Stimulated activated CD8-positive, alpha-beta memory T cell treated with anti-CD3 and anti-CD28 coated beads, Interleukin-4, amount 100 ng/mL, for 48 hours (primary cell): ENCODE measurements at places on chromosomes 5 and 9.
A peak's percentile ranks its signal among the peaks of the same experiment; 100 is the strongest.

DNA sequence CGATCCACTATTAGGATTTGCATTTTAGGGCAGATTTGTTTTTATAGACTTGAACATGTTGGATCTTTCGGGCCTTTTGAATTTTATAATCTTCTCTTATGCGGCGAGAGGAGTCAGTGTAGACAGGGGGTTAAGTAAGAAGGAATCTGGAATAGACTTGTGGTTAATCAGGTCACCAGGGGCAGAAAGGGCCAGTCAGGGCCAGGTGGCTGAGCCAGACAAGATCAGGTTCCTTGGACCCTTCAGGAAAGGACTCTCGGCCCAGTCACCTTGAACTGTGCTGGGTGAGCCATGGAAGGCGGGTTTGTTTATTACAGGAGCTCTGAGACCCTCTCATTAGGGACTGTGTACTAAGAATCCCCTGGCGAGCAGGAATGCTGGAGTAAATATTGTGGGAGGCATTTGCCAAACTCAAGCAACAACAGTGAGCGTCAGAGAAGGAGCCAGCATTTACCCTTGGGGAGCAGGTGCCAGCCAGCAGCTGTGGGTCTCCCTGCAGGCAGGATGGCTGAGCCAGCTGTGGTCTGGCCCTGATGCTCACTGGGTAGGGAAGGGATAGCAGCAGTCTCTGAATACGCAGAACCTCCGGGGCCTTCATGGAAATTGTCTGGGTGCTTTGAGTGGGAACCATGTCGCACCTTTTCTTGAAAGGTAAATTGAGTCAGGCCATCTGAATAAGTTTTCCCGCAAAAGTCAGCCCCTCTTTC lies 79.2 kb downstream of the UBE2QL1 start:
- no peak for DNase-seq

DNA sequence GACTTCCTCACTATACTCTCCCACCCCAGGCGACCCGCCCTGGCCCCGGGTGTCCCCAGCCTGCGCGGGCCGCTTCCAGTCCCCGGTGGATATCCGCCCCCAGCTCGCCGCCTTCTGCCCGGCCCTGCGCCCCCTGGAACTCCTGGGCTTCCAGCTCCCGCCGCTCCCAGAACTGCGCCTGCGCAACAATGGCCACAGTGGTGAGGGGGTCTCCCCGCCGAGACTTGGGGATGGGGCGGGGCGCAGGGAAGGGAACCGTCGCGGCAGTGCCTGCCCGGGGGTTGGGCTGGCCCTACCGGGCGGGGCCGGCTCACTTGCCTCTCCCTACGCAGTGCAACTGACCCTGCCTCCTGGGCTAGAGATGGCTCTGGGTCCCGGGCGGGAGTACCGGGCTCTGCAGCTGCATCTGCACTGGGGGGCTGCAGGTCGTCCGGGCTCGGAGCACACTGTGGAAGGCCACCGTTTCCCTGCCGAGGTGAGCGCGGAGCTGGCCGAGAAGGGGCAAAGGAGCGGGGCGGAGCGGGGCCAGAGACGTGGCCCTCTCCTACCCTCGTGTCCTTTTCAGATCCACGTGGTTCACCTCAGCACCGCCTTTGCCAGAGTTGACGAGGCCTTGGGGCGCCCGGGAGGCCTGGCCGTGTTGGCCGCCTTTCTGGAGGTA lies 2.1 kb downstream of the CA9 start:
- DNase-seq: peak; percentile 62

- DNase-seq: no peak
Observed at GRCh38 chr9:137157618-137158415, 12.0 kb downstream of the LRRC26 start.

GRCh38 chr5:141567513-141568117 lies 51.2 kb downstream of the DIAPH1 start:
- no peak for DNase-seq

DNA sequence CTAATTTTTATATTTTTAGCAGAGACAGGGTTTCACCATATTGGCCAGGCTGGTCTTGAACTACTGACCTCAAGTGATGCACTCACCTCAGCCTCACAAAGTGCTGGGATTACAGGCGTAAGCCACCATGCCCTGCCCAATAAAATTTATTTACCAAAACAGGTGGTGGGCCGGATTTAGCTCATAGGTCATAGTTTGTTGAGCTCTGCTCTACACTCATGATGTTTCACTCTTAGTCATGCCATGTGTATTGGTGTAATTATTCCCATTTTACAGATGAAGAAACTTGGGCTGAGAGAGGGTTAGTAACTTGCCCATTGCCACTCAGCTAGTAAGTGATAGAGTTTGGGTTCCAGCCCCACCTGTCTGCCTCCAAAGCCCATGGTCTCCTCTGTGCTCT lies 93.1 kb upstream of the WWC1 start:
- no peak for DNase-seq

GRCh38 chr9:114446672-114447450 lies 58.4 kb downstream of the WHRN start:
- no peak for DNase-seq

DNA sequence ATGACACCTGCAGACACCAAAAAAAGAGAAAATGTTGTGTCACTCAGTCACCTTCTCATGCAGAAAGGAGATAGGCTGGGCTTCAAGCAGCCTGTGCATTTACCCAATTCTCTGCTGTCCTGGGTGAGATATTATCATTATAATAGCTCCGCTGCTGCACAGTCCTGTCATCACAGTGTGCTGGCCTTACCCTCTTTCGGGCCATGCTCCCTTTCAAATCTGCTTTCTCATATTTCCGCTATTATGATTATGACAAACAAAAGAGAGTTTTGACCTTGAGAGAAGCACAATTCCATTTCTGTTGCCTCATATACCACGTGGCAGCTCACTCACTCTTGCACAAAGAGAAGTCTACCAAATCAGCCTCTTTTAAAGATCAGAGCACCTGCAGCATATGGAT lies 1350.1 kb upstream of the ACO1 start:
- DNase-seq: no peak

DNA sequence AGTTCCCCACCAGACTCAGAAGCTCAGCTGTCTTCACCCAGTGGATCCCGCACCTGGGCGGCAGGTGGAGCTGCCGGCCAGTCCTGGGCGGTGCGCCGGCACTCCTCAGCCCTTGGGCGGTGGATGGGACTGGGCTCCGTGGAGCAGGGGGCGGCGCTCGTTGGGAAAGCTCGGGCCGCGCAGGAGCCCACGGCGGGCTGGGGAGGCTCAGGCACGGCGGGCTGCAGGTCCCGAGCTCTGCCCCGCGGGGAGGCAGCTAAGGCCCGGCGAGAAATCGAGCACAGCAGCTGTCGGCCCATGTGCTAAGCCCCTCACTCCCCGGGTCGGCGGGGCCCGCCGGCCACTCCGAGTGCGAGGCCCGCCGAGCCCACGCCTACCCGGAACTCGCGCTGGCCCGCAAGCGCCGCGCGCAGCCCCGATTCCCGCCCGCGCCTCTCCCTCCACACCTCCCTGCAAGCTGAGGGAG lies 560.0 kb downstream of the BRINP1 start:
- no peak for DNase-seq

DNA sequence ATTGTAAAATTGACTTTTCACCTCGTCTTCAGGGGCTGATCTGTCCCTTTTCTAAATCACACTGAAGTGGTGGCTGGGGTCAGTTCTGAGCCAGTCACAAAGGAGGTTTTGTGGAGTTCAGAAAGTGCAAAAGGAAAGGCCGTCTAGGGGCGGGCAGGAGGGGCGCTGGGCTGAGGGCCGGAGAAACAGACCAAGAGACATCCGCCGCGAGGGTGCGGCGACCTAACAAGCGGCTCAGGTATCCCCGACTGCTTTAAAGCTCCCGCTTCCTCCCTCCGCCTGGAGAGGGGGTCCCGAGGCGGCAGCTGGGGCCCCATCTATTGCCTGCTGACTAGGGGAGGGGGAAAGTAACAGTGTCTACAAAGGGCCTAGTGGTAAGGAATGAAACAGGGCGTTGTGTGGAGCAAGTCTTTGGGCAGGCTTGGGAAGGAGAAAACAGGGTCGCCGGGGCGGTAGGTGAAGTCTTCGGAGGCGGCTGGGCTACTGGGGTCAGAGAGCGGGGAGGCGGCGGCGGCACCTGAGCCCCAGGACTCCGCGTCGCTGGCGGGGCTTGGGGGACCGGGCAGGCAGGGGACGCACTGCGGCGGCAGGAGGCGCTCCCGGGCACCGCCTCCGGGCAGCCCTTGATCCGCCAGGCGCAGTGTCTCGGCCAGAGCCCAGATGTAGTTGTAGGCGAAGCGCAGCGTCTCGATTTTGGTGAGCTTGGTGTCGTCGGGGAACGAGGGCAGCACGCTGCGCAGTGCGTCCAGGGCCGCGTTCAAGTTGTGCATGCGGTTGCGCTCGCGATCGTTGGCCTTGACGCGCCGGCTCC lies 950 bp downstream of the NEUROG1 start:
- DNase-seq: peak; percentile 31

- DNase-seq: no peak
Observed at GRCh38 chr9:87428659-87429058, 69.0 kb upstream of the DAPK1 start.

DNA sequence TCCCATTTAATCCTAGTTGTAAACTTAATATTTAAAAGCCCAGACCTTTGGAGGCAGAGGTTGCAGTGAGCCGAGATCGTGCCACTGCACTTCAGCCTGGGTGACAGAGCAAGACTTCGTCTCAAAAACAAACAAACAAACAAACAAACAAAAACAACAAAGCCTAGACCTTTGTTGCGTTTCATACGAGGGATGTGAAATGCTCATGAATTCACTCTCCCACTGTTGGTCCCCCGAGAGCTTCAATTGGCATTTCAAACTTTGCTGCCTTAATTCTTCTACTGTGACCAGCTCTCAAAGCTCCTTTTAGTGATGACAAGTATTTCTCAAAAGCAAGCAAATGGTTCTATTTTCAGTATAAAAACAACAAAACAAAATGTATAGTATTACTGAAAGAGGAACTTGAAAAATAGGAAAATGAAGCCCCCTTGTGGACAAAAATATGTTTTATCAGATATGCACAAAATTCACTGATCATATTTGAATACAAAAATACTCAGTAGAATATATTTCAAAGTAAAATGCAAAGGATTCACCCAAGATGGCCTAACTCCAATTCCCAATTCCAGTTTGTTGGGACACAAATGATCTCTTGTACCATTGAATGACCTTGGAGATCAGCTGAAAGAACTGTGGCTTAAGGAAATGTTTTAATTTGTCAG lies 140.4 kb downstream of the ESM1 start:
- DNase-seq: no peak

GRCh38 chr5:35404701-35405100 lies 174.4 kb upstream of the PRLR start:
- no peak for DNase-seq

DNA sequence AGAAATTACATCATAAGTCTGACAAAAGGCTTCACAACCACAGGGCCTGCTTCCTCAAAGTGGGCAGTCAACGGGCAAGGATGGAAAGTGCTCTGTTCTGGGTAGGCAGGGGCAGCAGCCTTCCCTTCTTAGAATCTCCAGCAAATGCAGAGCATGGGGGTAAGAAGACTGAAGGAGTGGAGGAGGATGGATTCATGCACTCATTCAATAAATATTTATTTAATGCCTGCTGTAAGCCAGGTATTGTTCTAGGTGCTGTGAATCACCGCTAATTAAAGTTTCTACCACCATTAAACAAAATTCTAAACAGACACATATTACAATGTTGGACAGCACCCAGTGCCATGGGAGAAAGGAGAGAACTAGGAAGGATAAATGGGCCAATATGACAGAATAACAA lies 195.6 kb downstream of the ELAVL2 start:
- no peak for DNase-seq

DNA sequence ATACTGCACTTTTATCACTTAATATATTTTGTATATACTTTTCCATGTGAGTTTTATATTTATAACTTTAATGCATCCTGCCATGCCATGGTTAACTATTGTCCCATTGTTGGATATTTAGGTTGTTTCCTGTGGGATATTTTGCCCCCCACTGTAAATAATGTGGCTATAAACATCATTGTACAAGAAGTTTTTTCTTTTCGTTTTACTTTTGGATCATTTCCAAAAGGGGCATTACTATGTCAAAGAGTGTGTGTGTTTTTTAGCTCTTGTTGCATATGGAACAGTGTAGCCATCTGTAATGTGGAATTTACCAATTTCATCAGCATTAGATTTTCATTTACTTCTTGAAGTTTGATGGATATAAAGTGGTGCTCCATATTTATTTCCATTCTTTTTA lies 13.3 kb downstream of the ITGA2 start:
- DNase-seq: no peak

DNA sequence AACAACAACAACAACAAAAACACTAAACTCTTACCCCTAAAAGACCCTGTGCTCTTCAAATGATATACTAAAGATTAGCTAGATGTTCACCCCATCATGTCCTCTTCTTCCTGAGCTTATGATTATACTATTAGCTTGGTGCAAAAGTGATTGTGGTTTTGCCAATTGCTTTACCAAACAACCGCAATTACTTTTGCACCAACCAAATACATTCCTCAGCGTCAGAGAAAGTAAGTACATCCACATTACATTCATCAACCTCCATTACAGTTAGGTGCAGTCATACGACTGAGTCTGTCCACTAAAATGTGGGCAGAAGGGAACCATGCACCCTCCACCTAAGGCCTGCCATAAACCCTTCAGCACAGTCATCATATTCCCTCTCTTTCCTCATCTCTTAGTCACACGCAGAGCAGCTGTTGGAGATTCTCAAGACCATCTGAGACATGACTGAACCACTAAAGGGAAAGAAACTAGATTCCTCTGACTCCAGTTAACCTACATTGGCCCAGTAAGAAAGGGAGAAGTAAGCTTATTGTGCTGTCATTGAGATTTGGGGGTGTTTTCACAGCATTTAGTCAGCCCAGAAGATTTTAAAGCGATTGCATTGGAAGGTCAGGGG lies 181.6 kb upstream of the TLE4 start:
- no peak for DNase-seq

DNA sequence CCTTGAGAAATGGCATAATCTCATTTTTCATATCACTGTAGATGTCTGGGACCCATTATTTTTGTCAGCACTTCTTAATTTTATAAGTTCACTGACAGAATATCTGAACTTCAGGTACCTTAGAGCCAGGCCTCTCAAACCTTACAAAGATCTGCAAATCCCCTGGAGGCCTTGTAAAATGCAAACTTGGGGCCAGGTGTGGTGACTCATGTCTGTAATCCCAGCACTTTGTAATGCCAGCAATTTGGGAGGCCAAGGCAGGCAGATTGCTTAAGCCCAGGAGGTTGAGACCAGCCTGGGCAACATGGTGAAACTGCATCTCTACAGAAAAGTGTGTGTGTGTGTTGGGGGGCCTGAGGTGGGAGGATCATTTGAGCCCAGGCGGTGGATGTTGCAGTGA lies 30.8 kb downstream of the RASGRF2 start:
- no peak for DNase-seq

- no peak for DNase-seq
Observed at GRCh38 chr5:1851290-1851934, 31.3 kb downstream of the IRX4 start.
